Progenitor cell of endocrine pancreas (in vitro differentiated cells): ENCODE measurements at places on chromosomes 11 and 22. TPM values are rescaled to one million over a fixed set of nuclear protein-coding genes. Genes with fewer than 3 reads are reported as not detected.

DNA sequence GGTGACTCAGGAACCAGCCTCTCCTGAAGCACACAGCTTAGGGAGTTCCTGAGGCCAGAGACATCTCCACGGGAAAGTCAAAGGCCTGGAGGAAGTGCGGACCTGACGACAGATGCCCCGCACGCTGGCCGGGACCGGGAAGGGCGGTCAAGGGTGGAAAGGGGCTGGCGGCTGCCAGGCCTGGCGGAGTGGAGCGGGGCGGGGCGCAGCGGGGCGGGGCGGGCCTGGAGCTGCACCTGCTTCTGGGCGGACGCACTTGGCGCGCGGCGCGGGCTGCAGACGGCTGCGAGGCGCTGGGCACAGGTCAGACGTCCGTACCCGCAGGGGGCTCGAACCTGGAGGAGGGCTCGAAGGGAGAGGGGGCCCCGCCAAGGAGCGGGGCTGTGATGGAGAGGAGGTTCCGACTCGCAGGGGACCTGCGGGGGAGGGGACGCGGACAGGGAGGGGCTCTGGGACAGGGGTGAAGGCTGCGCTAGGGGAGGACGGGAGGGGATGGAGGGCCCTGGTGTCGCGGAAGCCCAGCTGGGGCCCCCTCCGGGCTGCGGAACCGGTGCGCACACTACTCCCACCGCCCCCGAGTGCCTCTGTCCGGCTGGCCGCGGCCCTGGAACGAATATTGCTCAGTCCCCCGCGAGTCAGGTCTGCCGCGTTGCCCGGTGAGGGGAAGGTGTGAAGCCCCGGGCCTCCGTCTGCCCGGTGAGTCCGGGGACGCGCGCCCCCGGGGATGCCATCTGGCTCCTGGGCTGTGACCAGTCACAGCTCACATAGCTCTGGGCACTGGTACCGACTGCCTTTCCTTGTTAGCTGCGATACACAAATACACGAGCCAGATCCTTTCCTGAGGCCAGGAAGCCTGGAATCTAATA, at the start of gene TMEM45B:
Gene TMEM45B (plus strand): TSS at position 253 of the 866 bp plus-strand sequence. CDS start 36,635 bp downstream, outside the sequence.
- H3K4me3 ChIP-seq = peak within 1 kb of the TSS; percentile 73
- peak; percentile 20 for DNase-seq
- no peaks in the 10 kb centered on the region for H3K36me3 ChIP-seq
- peaks cover 56% of the 10 kb centered on the region for H3K27me3 ChIP-seq

GRCh38 chr22:25174156-25174887, 25.3 kb upstream of the CRYBB3 start:
- H3K36me3 ChIP-seq = peaks cover 18% of the 10 kb centered on the region
- H3K4me1 ChIP-seq = no peaks in the 10 kb centered on the region
- H3K27me3 ChIP-seq = no peaks in the 10 kb centered on the region
- no peak for DNase-seq

The CTTN gene
- 239 and 244 TPM in 2 replicates for total RNA-seq

DNA sequence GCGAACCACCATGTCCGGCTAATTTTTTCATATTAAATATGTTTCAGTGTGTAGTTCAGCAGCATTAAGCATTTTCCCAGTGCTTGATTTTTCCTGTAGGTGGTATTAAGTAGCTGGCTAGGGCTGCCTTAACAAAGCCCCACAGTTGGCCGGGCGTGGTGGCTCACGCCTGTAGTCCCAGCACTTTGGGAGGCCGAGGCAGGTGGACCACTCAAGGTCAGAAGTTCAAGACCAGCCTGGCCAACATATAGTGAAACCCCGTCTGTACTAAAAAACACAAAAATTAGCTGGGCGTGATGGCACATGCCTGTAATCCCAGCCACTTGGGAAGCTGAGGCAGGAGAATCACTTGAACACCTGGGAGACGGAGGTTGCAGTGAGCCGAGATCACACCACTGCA, 33.5 kb upstream of the TOLLIP start:
- no peaks in the 10 kb centered on the region for H3K36me3 ChIP-seq
- no peaks in the 10 kb centered on the region for H3K4me1 ChIP-seq
- no peak for DNase-seq
- no peak overlapping the region for H3K27ac ChIP-seq

DNA sequence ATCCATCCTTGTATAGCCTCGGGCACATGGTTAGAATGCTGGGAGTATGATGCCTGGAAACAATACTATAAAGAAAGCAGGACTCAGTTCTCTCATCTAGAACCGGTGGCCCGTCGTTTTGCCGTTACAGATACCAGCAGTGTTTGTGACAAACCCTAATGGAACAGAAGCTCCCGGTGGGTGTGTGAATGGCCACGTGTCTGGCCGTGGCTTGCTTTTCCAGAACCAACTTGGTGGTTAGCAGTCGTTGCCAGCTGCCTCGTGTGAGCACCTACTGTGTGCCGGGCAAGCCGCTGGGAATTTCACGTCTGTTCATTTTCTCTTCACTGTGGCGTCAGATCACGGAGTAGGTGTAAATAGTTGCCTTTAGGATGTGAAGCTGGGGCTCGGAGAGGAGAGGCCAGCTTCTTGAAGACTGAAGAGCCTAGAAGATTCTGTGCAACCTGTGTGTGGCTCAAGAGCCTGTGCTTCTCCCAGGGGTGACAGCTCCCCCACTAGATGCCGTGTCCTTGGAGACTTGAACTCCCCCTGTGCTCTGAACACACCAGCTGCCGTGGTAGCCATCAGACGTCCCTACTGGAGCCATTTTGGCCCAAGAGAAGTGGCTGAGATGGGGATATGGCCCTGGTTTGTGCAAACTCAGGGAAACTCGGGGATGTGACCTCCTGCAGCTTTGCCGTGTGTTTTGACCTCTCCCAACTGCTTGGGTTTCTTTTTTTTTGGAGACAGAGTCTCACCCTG, 57.5 kb upstream of the PPARA start:
- H3K27ac ChIP-seq = no peak overlapping the region
- DNase-seq = no peak
- H3K4me1 ChIP-seq = no peaks in the 10 kb centered on the region
- H3K4me3 ChIP-seq = no peak overlapping the region

DNA sequence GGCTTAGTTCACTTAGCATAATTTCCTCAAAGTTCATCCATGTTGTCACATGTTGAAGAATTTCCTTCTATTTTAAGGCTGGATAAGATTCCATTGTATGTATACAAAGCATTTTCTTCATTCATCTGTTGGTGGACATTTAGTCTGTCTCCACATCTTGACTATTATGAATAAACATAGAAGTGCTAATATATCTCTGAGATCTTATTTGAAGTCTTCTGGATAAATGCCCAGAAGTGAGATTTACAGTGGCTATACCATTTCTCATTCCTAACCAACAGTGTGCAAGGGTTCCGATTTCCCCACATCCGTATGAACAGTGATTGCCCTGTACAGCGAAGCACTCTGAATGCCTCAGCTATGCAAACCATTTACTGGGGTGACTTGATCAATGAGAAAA, 6.6 kb upstream of the ZFTA start:
- H3K4me3 ChIP-seq = no peak overlapping the region
- no peak overlapping the region for H3K27ac ChIP-seq
- H3K4me1 ChIP-seq = peaks cover 2% of the 10 kb centered on the region
- H3K36me3 ChIP-seq = no peaks in the 10 kb centered on the region
- no peak for DNase-seq

- DNase-seq = no peak
- H3K27ac ChIP-seq = no peak overlapping the region
- no peak overlapping the region for H3K4me3 ChIP-seq
- no peaks in the 10 kb centered on the region for H3K36me3 ChIP-seq
Observed at GRCh38 chr11:11267312-11267711, 85.7 kb downstream of the CSNK2A3 start.

The OR10A4 gene
- total RNA-seq = not detected in 2 replicates

The PRRG4 gene
- total RNA-seq = 0.67 and 0.75 TPM in 2 replicates
